Activated CD8-positive, alpha-beta memory T cell treated with anti-CD3 and anti-CD28 coated beads, Interleukin-2, amount 10 ng/mL, durations not matched to agents 7 days and 5 days (primary cell): ENCODE measurements at places on chromosomes 2 and 18. TPM values are rescaled to one million over a fixed set of nuclear protein-coding genes. Genes with fewer than 3 reads are reported as not detected.

DNA sequence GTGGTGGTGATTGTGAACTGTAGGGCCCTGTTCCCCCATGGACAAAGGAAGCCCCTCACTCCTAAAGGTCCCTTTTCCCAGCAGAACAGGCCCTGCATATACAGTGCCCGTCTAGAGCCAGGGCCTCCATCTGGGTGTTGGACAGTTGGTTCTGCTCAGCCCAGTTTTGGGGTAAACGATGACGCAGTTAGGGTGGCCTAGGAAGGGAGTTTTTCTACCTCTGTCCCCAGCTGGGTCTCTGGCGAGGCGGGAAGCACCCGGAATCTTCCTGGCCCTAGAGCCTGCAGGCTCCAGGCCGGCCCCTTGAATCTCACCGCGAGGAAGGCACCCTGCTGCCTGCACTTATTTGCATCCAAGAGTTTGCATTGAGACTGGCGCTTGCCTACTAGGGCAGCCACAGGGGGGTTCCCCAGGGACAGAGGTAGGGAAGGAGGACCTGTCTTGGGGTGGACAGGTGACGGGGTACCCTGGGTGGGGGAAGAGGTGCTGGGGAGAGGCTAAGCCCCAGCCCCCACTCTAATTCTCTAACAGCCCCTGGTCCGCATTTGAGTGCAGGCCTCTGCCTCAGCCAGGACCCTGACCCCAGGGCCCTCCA lies 529 bp upstream of the MTA3 start:
- no peaks in the 10 kb centered on the region for H3K27me3 ChIP-seq
- H3K4me1 ChIP-seq = peaks cover 13% of the 10 kb centered on the region
- H3K36me3 ChIP-seq = peaks cover 8% of the 10 kb centered on the region
- peak overlapping the region; percentile 1 for H3K4me3 ChIP-seq
- no peak overlapping the region for H3K27ac ChIP-seq

GRCh38 chr2:194465641-194466040 lies 1191.4 kb upstream of the SLC39A10 start:
- H3K4me3 ChIP-seq = no peak overlapping the region
- no peak for DNase-seq
- no peaks in the 10 kb centered on the region for H3K4me1 ChIP-seq
- H3K36me3 ChIP-seq = no peaks in the 10 kb centered on the region

DNA sequence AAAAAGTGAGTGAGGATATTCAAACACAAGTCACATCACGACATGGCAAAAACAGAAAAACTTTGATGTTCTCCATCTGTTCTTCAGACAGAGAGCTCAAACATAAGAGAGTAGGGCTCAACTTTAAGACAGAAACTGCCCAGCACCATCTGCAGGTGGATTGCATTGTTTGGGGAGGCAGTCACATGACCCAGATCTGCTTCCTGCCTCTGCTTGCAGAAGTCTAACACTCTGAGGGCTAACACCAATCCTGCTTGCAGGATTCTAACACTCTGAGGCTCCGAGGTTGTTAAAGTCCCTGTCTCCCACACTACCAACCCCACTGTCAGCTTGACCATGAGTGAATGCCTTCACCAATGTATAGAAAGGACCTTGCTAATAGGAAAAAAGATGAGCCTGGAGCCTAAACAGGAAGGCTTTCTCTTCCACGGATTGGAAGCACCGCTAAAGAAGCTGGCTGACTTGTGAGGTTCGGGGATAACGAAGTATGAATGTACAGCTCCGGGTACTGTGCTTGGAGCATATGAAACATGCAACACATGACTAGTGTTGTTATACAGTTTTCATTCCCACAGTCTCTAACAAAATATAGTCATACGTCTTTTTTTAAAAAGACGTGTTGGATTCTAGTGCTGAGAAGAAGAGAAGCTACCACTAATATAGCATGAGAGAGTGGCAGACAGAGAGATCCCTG lies 176.6 kb upstream of the CREB1 start:
- DNase-seq = no peak
- peaks cover 5% of the 10 kb centered on the region for H3K4me1 ChIP-seq
- no peaks in the 10 kb centered on the region for H3K36me3 ChIP-seq
- peaks cover 4% of the 10 kb centered on the region for H3K27me3 ChIP-seq

DNA sequence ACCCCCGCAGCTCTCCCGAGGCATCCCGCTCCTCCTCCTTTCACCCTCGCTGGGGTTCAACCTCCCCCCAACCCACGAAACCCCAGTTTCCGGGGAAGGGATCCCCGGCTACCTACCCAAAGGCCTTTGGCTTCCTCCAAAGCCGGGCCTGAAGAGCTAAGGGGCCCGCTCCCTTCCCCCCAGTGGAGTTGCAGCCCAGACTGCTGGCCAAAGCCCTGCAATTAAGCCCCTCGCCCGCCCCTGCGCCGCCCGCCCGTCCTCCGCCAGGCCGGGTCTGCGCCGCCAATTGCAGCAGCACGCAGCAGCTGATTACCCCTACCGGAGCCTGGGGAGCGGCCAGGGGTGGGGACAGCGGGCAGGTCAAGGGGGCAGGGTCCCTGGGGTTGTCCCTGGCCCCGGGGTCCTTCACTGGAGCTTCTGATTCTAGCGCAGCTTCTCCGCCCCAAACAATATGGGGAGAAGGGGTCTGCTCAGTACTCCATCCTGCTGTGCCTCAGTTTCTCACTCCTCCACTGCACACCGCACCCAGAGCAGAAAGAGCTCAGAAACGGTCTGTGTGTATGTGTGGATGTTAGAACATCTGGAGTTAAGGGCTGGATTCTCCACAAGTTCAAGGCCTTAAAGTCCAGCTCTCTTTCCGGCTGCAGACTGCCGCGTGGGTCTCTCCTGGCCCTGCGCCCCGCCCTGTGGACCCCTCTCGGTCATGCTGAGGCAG lies 16.9 kb downstream of the WNT10A start:
- H3K4me1 ChIP-seq = peaks cover 44% of the 10 kb centered on the region
- H3K4me3 ChIP-seq = no peak overlapping the region
- peaks cover 65% of the 10 kb centered on the region for H3K27me3 ChIP-seq
- H3K27ac ChIP-seq = no peak overlapping the region
- H3K36me3 ChIP-seq = no peaks in the 10 kb centered on the region
- DNase-seq = peak; percentile 58

DNA sequence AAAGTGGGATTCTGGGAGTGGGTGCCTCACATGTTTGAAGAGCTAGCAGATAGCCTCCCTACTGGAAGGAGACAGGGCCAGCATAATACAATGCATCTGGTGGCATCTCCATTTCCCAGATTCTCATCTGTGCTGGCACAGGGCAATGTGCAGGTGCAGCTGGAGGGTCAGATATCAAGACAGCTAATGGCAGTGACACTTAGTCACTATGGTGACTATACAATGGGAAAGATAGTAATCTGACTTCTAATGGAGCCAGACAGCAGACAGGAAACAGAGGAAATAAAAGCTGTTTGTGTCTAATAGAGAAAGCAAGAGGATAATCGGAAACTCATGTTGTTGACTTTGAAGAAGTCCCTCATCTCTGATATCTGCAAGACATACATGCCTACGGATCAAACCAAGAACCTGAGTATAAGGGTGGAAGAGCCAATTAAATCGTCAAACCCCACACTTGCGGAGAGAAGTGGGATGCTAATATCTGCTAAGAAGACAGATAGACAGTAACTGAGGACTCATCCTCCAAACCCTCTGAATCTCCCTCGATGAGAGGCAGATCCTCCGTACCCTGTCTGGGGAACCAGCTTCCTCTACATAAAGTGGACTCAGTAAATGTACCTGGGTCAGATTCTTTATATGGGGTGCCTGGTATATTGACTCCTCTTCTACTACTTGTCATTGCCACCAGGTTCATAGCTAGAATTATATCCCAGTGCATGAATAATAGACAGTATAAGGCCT lies 692.7 kb downstream of the SOCS6 start:
- no peak overlapping the region for H3K4me3 ChIP-seq
- no peak for DNase-seq
- no peaks in the 10 kb centered on the region for H3K4me1 ChIP-seq
- no peaks in the 10 kb centered on the region for H3K36me3 ChIP-seq
- no peaks in the 10 kb centered on the region for H3K27me3 ChIP-seq

GRCh38 chr18:58344861-58345463 lies 283.9 kb downstream of the ALPK2 start:
- no peak overlapping the region for H3K4me3 ChIP-seq
- no peak for DNase-seq
- H3K27me3 ChIP-seq = no peaks in the 10 kb centered on the region
- H3K4me1 ChIP-seq = no peaks in the 10 kb centered on the region

DNA sequence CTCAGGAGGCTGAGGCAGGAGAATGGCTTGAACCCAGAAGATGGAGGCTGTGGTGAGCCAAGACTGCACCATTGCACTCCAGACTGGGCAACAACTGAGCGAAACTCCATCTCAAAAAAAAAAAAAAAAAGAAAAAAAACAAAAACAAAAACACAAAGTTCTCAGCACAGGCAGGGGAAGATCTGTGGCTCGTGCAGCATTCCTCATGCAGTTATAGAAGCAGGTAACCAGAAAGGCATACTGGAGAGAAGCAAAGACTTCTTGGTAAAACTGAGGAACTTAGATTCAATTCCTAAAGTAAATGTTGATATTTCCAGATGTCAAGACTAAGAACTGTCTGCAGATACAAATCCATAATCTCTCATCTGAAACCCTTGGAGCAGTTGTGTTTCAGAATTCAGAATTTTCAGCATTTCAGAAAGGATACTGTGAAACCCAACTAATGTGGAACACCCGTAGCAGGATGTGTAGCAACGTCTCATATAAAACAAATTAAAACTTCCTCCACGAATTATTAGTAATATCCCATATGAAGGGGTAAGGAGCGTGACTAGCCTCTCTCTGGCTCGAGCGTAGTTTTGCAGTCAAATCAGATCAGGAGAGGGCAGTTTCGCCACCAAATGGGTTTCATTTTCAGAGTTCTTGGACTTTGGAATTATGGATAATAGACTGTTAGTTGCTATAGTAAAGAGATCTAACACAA lies 13.2 kb upstream of the SLC25A52 start:
- DNase-seq = no peak
- peaks cover 4% of the 10 kb centered on the region for H3K36me3 ChIP-seq

DNA sequence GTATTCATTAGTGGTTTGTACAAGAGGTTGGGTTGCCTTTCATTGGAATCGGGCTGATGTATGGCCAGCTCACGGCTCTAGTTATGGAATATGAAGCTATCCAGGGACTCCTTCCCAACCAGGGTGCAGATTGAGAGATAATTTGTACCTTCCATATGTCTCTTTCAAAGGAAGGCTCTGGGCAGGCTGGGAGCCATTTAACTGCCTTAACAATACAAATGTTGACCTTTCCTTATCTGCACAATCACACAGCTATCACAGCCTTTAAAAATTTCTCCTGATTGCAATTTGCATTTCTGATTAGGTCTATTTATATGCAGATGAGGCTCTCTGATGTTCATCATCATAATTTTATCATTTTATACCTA lies 58.7 kb downstream of the MYO3B start:
- H3K27me3 ChIP-seq = peaks cover 32% of the 10 kb centered on the region
- no peak overlapping the region for H3K27ac ChIP-seq
- H3K36me3 ChIP-seq = no peaks in the 10 kb centered on the region
- no peaks in the 10 kb centered on the region for H3K4me1 ChIP-seq

DNA sequence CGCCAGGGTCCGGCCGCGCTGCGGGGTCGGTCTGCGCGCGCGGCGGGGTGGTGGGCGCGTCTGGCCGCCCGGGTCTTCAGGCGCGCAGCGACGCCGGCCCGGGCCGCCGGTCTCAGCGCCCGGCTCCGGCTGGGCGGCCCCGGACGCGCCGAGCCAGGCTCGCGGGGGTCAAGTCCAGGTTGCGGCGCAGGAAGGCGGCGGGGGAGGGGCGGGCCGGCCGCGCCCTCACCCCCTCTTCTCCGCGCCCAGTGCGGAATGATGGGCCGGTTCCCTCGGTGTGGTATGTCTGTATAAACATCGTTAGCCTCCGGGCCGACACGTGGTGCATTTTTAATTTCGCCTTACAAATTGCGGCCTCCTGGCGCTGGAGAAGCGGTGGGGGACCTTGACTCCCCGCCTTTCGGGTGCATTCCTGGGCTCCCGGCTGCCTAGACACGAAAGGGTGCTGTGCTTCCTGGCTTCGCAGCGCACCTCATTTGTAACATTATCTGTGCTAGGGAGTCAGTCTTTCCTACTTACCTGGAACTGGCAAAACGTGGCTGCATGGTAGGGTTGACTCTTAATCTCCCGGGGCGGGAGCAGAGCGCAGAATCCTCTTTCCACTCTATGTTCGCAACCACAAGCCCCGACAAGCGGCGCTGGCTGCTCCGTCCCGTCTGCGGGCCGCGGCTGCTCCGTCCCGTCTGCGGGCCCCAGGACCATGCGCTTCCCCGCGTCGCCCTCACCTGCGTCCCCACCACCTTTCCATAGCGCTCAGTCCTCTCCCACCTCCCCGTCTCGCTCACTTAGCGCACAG lies 69.0 kb downstream of the CTAGE1 start:
- H3K27ac ChIP-seq = no peak overlapping the region
- peaks cover 43% of the 10 kb centered on the region for H3K4me1 ChIP-seq
- peaks cover 41% of the 10 kb centered on the region for H3K27me3 ChIP-seq
- no peaks in the 10 kb centered on the region for H3K36me3 ChIP-seq
- H3K4me3 ChIP-seq = peak overlapping the region; percentile 67

DNA sequence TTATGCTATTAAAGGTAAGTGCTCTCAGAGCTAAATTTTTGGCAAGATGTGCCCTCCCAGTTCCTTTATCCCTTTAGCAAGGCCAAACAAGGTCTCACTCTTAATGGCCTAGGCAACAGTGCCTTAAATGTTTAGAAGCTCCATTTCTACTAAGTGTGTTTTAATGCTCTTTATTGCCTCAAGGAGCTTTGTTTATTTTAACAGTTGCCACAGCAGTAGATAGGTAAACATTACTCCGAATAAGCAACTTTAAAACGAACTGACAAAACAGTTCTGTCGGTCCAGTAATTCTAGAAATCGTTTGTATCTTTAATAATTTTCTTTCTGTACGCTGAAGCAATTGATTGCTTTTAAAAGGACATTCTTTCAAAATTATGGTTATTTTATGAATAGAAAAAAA lies 74.5 kb downstream of the PIEZO2 start:
- no peak overlapping the region for H3K4me3 ChIP-seq
- H3K4me1 ChIP-seq = no peaks in the 10 kb centered on the region
- no peaks in the 10 kb centered on the region for H3K36me3 ChIP-seq
- H3K27ac ChIP-seq = no peak overlapping the region
- no peak for DNase-seq
- no peaks in the 10 kb centered on the region for H3K27me3 ChIP-seq

- H3K4me3 ChIP-seq = no peak overlapping the region
- peaks cover 19% of the 10 kb centered on the region for H3K36me3 ChIP-seq
- no peaks in the 10 kb centered on the region for H3K27me3 ChIP-seq
- no peaks in the 10 kb centered on the region for H3K4me1 ChIP-seq
- no peak for DNase-seq
Measured at GRCh38 chr2:175947073-175947472, 55.0 kb downstream of the LNPK start.

GRCh38 chr18:59139291-59139614 lies 431 bp upstream of the SEC11C start:
- peaks cover 23% of the 10 kb centered on the region for H3K27me3 ChIP-seq
- H3K4me1 ChIP-seq = peaks cover 38% of the 10 kb centered on the region
- peak overlapping the region; percentile 97 for H3K27ac ChIP-seq
- H3K4me3 ChIP-seq = peak overlapping the region; percentile 85
- DNase-seq = peak; percentile 95

- no peak overlapping the region for H3K4me3 ChIP-seq
- no peaks in the 10 kb centered on the region for H3K4me1 ChIP-seq
- peaks cover 2% of the 10 kb centered on the region for H3K27me3 ChIP-seq
Measured at GRCh38 chr2:600542-601386, 76.4 kb downstream of the TMEM18 start.

- peak; percentile 73 for DNase-seq
- peaks cover 35% of the 10 kb centered on the region for H3K4me1 ChIP-seq
- H3K27me3 ChIP-seq = no peaks in the 10 kb centered on the region
- H3K4me3 ChIP-seq = no peak overlapping the region
- peaks cover 3% of the 10 kb centered on the region for H3K36me3 ChIP-seq
- no peak overlapping the region for H3K27ac ChIP-seq
Measured at GRCh38 chr2:10412380-10412779, 35.7 kb downstream of the ODC1 start.

SAG gene
- total RNA-seq = 0.23 TPM

HOXD4 gene
- total RNA-seq = not detected

CD8B2 gene
- total RNA-seq = 3.7 TPM
